ENCODE measurements at places on chromosomes 12 and 14.

DNA sequence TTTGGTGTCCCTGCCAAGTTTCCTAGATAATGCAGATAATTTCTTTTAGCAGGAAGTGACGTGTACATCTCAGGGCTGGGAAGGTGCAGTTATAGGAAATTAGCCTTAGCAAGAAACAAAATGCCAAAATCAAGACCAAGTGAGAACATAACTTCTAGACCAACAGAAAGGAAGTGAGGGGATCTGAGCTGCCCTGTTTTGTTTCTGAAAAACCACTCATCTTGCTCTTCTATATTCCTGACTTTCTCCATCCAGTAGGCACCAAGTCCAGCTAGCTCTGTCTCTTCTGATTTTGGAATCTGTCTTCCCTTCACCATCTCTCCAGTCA lies 23.9 kb upstream of the DUSP6 start:
- no peak for DNase-seq

DNA sequence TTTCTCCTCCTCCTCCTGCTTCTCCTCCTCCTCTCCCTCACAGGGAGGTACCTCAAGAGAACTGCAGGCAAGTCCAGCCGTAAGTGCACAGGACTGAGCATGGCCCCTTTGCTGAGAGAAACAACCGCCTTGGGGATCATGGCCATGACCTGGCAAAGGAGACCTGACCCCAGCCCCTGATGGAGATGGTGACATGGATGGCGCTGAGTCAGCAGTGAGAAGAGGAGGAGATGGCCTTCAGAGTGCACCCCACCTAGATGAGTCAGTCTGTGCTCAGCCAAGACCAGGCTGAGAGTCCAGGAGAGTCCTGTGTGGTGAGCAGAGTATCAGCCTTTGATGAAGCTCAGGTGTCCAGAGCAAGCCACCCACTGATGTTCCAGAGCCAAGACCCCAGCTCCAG lies 36.4 kb downstream of the MEG3 start:
- DNase-seq, result no peak

DNA sequence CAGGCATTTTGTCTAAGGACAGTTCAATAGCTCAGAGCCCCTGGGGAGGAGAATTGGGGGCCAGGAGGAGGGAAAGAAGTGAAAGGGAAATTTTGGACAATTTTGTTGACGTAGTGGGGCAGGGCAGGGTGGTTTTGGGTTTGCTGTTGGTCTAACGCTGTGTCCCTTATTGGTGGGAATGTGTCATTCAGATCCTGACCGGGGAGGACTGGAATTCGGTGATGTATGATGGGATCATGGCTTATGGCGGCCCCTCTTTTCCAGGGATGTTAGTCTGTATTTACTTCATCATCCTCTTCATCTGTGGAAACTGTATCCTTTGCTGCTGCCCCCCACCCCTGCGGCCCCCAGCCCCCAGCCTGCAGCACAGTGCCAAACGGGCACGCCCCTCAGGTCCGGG lies 212.1 kb upstream of the FKBP4 start:
- DNase-seq, result no peak

GRCh38 chr14:63852817-63853731 lies at the start of gene SYNE2:
SYNE2 (plus strand) TSS chr14:63853004; CDS start chr14:63909149, 56,145 bp downstream.
- DNase-seq, result peak; percentile 93

Data from astrocyte of the hippocampus (primary cell).